Left lung (tissue), 14 donors: ENCODE measurements at places on chromosomes 7 and 10.

- no peaks in the 10 kb centered on the region for H3K36me3 ChIP-seq
- peaks cover 3% of the 10 kb centered on the region for H3K27me3 ChIP-seq
- H3K4me1 ChIP-seq, result peaks cover 12% of the 10 kb centered on the region
- H3K27ac ChIP-seq, result no peak overlapping the region
- H3K4me3 ChIP-seq, result no peak overlapping the region
- DNase-seq, result peak; percentile 60
These were observed 47.6 kb downstream of the STEAP1B start for GRCh38 chr7:22452142-22452959.

DNA sequence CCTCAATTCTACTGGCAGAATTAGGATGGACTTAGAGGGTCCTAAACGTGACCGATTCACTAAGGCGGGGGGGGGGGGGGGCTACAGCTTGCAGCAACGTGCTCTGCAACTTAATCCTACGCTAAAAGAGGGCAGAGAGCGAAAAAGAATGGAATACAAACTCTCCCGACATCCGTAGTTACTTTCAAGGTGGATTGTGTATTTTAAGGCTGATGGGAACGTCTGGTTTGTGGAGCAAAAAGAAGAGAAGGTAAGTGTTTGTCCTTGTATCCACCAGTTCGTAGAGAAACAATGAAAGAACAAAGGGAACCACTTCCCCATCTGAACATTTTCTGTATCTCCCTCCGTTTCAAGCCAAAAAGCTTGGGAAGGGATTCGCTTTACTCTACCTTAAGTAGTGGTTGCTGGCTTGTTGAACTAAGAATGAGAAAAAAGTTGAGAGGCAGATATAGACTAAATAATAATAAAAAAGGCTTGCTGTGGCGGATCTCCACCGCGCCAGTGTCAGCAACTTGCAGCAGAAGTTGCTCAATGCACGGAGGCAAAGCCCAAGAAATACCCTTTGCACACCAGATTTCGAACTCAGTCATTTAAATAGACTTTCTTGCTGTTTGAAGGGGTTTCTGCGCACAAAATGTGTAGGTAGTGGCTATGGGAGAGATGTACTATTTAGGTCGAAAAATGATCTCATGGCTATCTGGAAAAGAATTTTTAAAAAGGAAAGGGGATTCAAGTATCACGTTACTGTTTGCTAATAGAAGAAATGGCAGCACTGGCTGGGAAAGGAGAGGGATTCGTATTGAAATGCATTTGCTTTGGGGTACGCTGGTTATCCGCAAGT lies 736 bp downstream of the SKIDA1 start:
- peak overlapping the region; percentile 69 for H3K4me3 ChIP-seq
- DNase-seq, result peak; percentile 49
- H3K4me1 ChIP-seq, result peaks cover 6% of the 10 kb centered on the region
- H3K27me3 ChIP-seq, result peaks cover 17% of the 10 kb centered on the region

- no peaks in the 10 kb centered on the region for H3K4me1 ChIP-seq
- H3K27ac ChIP-seq, result no peak overlapping the region
- H3K4me3 ChIP-seq, result no peak overlapping the region
- H3K36me3 ChIP-seq, result no peaks in the 10 kb centered on the region
- H3K27me3 ChIP-seq, result no peaks in the 10 kb centered on the region
These were observed 673.0 kb upstream of the AUTS2 start for GRCh38 chr7:68925241-68925640.

- no peak overlapping the region for H3K4me3 ChIP-seq
- no peak for DNase-seq
- H3K27ac ChIP-seq, result no peak overlapping the region
- H3K4me1 ChIP-seq, result no peaks in the 10 kb centered on the region
- no peaks in the 10 kb centered on the region for H3K36me3 ChIP-seq
- no peaks in the 10 kb centered on the region for H3K27me3 ChIP-seq
These were observed 422.9 kb upstream of the SEMA3A start for GRCh38 chr7:84617265-84618030.

DNA sequence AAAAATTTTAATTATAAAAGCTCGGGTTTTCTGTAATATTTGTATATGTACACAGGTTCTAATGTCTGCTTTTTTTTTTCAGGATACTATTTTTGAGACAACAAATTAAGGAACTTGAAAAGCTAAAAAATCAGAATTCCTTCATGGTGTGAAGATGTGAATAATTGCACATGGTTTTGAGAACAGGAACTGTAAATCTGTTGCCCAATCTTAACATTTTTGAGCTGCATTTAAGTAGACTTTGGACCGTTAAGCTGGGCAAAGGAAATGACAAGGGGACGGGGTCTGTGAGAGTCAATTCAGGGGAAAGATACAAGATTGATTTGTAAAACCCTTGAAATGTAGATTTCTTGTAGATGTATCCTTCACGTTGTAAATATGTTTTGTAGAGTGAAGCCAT lies 57.9 kb upstream of the BAMBI start:
- H3K27me3 ChIP-seq, result no peaks in the 10 kb centered on the region
- H3K27ac ChIP-seq, result peak overlapping the region; percentile 24
- peaks cover 3% of the 10 kb centered on the region for H3K36me3 ChIP-seq
- H3K4me1 ChIP-seq, result no peaks in the 10 kb centered on the region

GRCh38 chr7:91614431-91614830 lies 266.1 kb downstream of the MTERF1 start:
- H3K27ac ChIP-seq, result no peak overlapping the region
- H3K36me3 ChIP-seq, result no peaks in the 10 kb centered on the region
- no peaks in the 10 kb centered on the region for H3K27me3 ChIP-seq
- H3K4me3 ChIP-seq, result no peak overlapping the region
- DNase-seq, result no peak

DNA sequence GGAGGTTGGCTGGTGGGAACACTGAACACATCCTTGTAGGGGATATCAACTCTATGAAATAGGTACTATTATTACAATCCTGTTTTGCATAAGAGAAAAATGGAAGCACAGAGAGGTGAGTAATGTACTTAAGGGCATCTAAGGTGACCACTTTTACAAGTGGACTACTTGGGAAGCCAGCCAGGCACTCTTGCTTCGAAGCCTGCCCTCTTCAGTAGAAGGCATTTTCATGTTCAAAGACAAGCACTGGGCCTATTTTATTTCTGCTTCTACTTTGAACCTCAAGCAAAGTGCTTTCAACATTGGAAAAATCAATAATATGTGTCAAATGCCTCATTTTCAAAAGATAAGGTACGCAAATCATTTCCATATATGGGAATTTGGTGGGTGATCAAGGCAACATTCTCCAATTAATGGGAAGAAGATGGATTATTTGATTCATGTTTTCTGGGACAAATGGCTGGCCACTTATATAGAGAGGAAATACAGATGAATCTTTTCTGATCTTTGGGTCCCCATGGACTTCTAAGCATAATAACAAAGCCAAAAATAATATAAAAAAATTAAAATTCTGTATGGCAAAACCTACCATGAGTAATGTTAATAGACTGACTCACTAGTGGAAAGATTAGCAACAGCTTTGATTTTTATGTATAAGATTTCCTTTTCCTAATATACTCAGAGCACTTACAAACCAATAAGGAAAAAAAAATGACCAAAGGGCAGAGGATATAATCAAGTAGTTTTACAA lies 270.2 kb downstream of the FRMD4A start:
- no peak overlapping the region for H3K4me3 ChIP-seq
- H3K27me3 ChIP-seq, result no peaks in the 10 kb centered on the region
- H3K4me1 ChIP-seq, result peaks cover 8% of the 10 kb centered on the region
- peak; percentile 62 for DNase-seq

GRCh38 chr10:79430936-79431335 lies 14.5 kb downstream of the ZCCHC24 start:
- H3K4me1 ChIP-seq, result peaks cover 8% of the 10 kb centered on the region
- no peak for DNase-seq
- H3K4me3 ChIP-seq, result no peak overlapping the region

GRCh38 chr10:124001391-124002148 lies 91.8 kb downstream of the CHST15 start:
- no peak for DNase-seq
- no peak overlapping the region for H3K27ac ChIP-seq
- no peaks in the 10 kb centered on the region for H3K4me1 ChIP-seq
- H3K4me3 ChIP-seq, result no peak overlapping the region
- no peaks in the 10 kb centered on the region for H3K27me3 ChIP-seq
- H3K36me3 ChIP-seq, result peaks cover 25% of the 10 kb centered on the region
